CD4-positive, alpha-beta T cell treated with Interleukin-17A for 1 hour (primary cell): ENCODE measurements at places on chromosomes 12 and 14.
A peak's percentile ranks its signal among the peaks of the same experiment; 100 is the strongest.

DNA sequence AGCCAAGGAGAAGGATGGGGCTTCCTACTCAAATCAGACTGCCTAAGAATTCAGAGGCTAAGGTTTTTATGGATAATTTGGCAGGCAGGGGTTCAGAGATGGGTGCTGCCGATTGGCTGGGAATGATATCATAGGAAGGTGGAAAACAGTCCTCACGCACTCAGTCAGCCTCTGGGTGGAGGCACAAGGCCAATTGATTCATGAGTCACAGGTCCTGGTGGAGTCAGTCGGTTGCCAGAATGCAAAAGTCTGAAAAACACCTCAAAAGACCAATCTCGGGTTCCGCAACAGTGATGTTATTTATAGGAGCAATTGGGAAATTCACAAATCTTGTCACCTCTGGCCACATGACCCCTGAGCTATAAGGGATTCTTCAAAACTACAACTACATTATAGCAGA lies 105.5 kb downstream of the GXYLT1 start:
- DNase-seq, result no peak

DNA sequence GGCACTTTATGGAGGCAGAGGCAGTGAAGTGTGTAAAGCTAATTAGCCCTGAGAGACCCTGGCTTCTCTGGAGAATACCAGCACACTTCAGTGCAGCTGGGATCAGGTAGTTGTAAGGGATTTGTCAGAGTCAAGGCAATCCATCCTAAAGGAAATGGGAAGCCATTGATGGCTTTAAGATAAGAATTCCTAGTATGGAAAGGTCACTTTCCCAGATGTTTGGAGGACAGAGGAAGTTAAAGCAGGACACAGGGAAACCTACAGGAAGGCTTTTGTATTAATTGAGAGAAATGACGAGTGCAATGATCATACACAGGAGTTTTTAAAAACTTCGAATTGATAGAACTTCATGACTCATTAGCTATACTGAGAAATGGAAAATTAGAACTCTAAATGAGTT lies 254.4 kb downstream of the SLC16A7 start:
- no peak for DNase-seq

- DNase-seq, result no peak
Measured at GRCh38 chr14:24840204-24840893, 206.4 kb upstream of the GZMB start.

GRCh38 chr12:48285751-48286650 lies 64.7 kb downstream of the ZNF641 start:
- DNase-seq, result peak; percentile 37

DNA sequence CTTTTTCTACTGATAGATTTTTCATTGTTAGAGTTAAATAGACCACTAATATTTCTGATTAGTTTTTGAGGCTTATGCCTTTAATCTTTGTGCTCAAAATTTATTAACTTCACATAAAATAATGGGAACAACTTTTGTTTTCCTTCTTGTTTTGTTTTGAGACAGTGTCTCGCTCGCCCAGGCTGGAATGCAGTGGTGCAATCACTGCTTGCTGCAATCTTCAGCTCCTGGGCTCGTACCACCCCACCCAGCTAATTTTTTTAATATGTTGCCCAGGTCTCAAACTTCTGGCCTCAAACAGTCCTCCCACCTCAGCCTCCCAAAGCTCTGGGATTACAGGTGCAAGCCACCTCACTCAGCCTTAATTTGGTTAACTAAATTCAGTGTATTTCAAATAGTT lies 16.8 kb downstream of the SCFD1 start:
- no peak for DNase-seq

GRCh38 chr14:53929871-53930715 lies 26.5 kb downstream of the BMP4 start:
- DNase-seq, result peak; percentile 19

DNA sequence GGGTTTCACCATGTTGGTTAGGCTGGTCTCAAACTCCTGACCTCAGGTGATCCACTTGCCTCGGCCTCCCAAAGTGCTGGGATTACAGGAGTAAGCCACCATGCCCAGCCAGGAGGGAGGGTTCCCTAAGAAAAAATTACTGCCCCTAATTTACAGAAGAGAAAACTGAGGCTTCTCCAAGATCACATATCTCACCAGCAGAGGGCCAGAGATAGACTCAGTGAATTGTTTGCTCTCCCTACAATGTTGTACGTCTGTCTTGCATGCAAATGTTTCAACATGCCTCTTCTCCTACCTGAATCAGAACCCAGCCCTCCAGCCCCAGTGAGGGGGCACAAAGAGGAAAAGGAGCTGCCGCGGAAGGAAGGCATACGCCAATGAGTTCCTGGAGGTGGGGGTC lies 48.3 kb upstream of the TMEM263 start:
- no peak for DNase-seq

GRCh38 chr12:12890543-12891079 lies 751 bp upstream of the GPRC5A start:
- DNase-seq, result peak; percentile 29

DNA sequence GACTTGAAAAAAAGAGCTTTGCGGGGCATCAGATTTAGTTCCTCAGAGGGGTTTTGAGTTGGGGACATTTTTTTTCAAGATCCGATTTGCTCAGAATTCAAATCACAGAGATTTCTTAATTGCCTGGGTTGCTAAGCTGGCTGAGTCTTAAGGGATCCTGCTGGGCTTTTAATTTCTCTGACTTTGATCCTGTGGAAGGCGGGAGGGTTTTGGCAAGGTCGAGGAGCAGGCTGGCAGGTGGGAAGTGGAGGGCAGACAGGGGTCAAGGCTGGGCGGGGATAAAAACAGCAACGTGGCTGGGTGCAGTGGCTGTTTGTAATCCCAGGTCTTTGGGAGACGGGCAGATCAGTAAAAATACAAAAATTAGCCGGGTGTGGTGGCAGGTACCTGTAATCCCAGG lies 33.5 kb upstream of the CCDC63 start:
- DNase-seq, result no peak

DNA sequence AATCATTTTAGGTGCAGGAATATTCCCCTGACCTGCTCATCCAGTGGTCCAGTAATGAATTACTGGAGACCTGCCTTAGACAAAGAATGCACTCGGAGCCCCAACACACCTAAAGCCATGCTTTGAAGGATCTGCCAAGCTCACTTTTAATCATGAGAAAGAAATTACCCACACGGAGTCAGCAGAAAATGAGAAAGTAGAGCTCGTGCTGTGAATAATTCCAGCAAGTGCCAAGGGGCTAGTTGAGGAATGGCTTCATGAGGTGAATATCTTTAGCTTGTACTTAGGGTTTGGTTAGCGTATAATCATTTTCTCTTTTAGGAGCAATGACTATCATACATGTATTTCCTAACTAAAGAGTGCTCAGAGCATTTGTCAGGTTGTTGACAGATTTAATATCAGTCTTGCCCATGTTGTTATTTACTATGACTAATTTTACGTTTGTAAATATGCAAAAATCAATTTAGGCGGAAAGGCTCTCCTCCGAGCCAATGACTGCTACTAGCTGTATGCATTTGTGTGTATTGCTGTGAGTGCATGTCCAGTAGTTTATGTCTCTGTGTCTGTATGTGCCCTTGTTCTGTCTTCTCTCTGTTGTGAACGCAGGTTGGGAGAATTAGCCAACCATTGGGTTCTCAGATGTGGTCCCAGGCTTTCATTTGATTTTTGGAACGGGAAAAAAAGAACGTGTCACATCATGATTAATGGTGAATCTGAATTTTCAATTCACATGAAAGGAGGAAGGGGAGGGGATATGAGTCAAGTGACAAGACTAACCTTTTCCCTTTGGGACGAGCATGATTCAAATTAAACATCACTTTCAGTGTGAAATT lies 98.4 kb downstream of the RMST start:
- DNase-seq, result no peak

GRCh38 chr14:33564774-33565630 lies 385.9 kb downstream of the EGLN3 start:
- DNase-seq, result no peak

- no peak for DNase-seq
Measured at GRCh38 chr12:52692254-52692653, 11.1 kb downstream of the KRT77 start.

DNA sequence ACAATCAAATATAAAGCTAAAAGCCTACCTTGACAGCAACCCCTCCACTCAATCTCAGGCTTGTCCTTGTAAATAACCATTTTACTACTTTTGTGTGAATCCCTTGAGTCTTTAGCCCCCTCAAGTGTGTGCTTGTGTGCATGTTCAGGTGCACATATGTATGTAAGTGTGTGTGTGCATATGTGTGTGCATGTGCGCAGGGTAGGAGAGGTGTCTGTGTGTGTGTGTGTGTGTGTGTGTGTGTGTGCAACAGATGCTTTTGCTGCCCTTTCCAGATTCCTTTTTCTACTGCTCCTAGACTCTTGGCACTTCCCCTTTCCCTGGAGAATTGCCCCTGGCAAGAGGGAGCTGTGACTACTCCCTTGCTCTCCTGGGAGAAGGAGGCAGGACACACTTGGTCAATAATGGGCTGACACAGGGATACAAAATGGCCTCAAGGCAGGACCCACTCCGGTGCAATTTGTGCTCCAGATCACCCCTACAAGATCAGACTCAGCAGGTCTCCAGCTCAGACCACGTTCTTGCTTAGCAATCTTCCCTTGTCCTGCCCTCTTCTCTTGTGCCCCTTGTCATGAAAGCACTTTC lies 73.4 kb downstream of the IFNG start:
- no peak for DNase-seq

DNA sequence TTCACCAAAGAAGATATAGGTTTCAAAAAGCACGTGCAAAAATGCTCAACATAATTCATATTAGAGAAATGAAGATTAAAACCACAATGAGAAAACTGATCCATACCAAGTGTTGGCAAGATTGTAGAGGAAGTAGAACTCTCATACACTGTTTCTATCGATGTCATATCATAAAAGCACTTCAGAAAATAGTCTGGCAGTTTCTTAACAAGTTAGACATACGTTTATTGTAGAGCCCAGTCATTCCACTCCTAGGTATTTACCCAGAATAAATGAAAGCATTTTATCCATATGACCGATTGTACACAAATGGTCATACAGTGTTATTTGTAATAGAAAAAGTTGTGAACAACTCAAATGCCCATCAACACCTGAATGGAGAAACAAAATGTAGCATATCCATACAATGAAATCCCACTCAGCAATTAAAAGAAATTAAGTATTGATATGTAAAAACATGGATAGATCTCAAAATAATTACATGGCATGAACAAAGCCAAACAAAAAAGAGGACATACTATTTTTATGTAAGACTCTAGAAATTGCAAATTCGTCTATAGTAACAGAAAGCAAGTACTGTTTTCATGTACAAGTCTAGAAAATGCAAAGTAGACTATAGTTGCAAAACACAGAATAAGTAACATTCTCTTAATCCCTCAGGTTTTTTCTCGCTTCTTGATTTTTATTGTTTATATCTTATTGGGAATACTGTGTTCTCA lies 41.0 kb downstream of the USP15 start:
- no peak for DNase-seq

- no peak for DNase-seq
Measured at GRCh38 chr12:9809866-9810265, 17.4 kb upstream of the KLRF1 start.

DNA sequence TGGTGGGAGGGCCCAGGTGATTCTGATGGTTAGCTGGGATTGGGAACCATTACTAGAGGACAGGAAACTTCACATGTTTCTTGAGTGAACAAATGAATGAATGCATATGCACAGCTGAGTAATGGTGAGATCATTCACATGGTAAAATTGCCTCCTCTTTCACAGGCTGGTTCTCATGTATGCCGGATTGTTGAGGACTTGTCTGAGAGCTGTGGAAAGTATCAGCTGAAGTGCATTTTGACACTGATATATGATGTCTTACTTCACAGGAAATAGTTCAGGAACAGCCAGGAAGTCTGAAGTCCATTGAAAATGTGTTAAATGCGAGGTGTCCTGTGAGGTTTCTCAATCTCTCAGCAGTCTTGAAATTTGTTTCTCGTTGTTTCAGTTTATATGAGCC lies 77.6 kb upstream of the DACT1 start:
- DNase-seq, result no peak

DNA sequence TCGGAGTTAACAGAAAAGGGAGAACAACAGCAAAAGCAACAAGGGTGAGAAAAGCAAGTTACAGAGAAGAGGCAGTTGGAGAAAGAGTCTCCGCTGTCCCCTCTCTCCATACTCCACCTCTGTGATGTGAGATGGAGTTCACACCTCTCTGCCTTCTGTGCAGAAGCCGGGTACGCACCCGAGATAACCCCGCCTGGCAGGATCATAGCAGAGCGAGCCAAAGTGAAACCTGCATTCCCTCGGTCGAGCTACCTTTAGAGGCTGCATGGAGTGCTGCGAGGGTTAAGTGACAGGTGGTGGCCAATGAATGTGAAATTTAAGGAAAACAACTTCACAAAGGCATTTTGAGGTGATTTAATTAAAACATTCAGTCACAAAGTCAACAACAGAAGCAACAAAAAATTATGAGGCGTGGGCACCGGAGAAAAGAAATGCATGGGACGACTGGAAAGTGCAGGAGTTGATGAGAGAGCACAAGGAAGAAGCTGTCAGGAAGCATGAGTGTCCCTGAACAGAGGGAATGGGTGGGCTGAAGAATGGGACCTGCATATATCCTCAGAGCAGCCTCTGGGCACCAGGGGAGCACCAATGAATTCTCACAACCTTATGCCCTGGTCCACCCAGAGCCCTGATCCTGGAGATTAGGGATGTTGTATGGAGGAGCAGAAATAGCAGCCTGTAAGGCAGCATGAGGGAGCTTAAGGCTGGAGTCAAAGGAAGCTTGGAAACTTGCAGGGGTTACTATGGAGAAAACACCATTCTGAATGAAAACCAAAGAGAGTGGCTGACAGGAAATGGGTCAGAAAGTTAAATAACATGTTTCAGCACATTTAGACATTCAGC lies 208.3 kb downstream of the EMP1 start:
- DNase-seq, result no peak

GRCh38 chr12:13093191-13093847 lies 10.1 kb downstream of the GSG1 start:
- no peak for DNase-seq

DNA sequence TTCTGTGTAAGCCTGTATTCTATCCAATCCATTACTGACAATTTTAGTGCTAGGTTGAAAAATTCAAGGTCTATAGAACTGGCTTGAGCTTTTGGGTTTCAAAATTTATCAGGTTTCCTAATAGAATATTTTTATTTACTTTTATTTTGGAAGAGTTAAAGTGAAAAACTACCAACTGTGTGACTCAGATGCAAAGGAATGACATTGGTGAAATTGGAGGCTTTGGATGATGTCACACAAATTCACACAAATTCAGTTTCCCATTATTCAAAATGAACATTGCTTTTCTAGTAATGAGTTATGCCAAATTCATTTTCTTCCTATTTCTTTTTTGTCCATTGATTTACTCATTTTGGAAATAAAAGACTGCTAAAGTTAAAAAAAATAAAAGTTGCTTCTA lies 186.9 kb downstream of the ALX1 start:
- DNase-seq, result no peak
